ENCODE measurements at places on chromosomes 1 and 21. TPM values are rescaled to one million over a fixed set of nuclear protein-coding genes. Genes with fewer than 3 reads are reported as not detected.

Gene C2CD4D
- polyA plus RNA-seq = not detected

Gene OR6K2
- polyA plus RNA-seq = not detected

Gene RXRG
- polyA plus RNA-seq = 17.4 TPM

Gene CCDC185
- not detected for polyA plus RNA-seq

Gene CFH
- polyA plus RNA-seq = 24.2 TPM

Gene ARMH1
- 0.74 TPM for polyA plus RNA-seq

Gene KRTCAP2
- 171 TPM for polyA plus RNA-seq

Gene SPRR2F
- polyA plus RNA-seq = not detected

Gene SPATA17
- polyA plus RNA-seq = 0.52 TPM

Gene CACNA1S
- 25.5 TPM for polyA plus RNA-seq

Gene GLRX2
- polyA plus RNA-seq = 72.8 TPM

Gene E2F2
- polyA plus RNA-seq = 0.03 TPM

Gene LINGO4
- polyA plus RNA-seq = 3.6 TPM

Gene TMCC2
- polyA plus RNA-seq = 4.3 TPM

Gene ETV3L
- polyA plus RNA-seq = not detected

Gene SRGAP2
- polyA plus RNA-seq = 3.5 TPM

Gene ERVH48-1
- polyA plus RNA-seq = not detected

Gene PTPRU
- polyA plus RNA-seq = 31.4 TPM

Gene UBE2G2
- polyA plus RNA-seq = 55.3 TPM

Gene OR2AK2
- not detected for polyA plus RNA-seq

Gene C4BPA
- polyA plus RNA-seq = not detected

Gene LEFTY2
- polyA plus RNA-seq = 0.03 TPM

Gene PLK3
- polyA plus RNA-seq = 3.5 TPM

Gene CD1B
- polyA plus RNA-seq = not detected

Gene CATSPERE
- polyA plus RNA-seq = 0.48 TPM

Gene TMEM82
- polyA plus RNA-seq = not detected

Gene KCNE1
- 0.35 TPM for polyA plus RNA-seq

Measured in psoas muscle (tissue), 8 donors.